ENCODE measurements at places on chromosomes 16 and 17.

GRCh38 chr16:66668777-66669444, 27.6 kb downstream of the CMTM4 start:
- DNase-seq, result no peak

DNA sequence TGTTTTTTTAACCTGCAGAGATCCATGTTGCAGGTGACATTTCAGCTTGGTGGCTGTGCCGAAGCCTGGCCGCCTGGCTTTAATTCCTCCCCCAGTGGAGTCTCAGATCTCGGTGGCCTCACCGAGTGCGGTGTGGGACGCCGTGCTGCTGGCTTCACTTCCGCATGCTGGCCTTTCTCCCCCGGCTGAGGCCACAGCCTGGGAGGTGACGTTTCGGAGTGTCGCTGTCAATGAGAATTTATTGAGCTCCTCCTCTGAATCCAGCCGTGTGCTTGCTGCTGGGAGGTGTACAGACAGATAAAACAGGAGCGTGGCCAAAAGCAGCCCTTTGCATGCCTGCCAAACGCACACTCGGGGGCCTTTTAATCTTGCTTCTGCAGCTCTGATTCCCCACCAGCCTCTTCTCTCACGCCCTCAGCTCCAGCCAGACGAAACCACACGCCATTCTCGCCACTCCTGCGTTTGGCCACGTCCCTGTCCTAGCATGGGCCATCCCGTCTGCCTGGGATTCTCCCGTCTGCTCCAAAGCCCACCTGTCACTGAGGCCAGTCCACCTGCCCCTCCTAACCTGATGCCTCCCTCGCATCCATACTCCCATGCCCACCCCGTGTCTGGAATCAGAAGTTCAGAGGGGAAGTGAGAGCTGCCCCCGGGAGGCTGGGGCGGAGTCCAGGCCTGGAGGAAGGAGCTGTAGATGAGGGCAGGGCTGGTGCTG, 3.6 kb downstream of the GSE1 start:
- no peak for DNase-seq

- DNase-seq, result no peak
Measured at GRCh38 chr17:63596856-63597586, 3.7 kb upstream of the TACO1 start.

- no peak for DNase-seq
Measured at GRCh38 chr16:24879684-24880083, 33.9 kb downstream of the SLC5A11 start.

DNA sequence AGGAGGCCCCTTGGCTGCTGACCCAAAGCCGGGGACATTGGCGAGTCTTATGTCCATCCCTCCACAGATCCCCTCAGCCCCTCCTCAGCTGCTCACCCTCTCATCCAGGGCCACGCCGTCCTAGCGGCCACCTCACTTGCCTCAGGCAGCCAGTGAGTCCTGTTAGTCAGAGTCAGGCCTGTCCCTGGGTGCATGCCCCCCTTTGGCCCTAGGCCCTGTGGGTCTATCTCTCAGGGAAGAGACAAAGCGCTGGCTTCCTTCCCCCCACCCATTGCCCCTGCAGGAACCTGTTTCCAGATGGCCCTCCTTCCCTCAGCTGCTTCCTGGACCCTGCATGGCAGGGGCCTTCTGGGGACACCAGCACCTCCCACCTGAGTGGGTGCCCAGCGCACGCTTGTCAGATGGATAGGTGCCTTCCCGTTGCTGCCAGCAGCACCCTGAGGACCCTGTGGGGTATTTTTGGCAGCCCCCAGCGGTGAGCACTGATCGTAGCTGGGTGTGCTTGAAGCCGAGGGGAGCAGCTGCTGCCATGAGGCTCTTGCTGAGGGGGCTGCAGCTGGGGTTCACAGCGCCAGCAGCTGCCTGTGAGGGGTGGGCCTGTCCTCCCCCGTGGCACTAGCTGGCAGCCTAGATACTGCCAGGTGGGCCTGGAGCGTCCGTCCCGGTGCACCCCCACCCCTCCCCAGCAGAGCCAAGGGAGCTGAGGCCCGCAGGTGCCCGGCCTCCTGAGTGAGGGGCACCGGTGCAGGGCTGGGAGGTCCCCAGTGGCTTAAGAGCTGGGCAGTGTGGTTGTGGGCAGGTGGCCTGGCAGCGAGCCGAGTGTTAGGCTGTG, 8.4 kb downstream of the DBNDD1 start:
- DNase-seq, result no peak

DNA sequence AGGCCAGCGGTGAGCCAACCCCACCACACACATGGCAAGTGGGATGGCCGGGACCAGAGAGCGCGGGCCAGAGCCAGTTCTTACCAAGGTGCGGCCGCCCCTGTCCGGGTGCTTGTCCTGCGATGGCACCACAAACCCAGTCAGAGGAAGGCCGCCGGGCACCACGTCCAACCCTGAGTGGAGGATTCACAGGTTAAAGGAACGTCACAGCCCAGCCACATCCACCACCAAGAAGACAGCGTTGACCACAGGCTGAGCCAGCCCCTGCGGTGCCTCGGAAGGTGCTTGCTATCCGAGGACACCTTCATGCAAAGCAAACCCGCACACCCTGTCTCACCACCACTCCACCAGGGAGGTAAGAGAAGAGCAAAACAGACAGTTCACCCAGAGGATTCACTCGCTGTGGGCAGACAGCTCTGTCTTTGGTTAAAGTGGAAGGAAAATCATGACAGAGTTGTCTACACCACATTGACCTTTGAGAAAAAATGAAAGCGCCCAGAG, 15.8 kb downstream of the SLX4 start:
- no peak for DNase-seq
